ENCODE measurements at places on chromosomes 6 and 20.

GRCh38 chr20:53774461-53775203, 181.0 kb upstream of the ZNF217 start:
- DNase-seq = no peak

- DNase-seq = no peak
Observed at GRCh38 chr20:63663332-63664066, 5.4 kb downstream of the RTEL1 start.

- no peak for DNase-seq
Observed at GRCh38 chr6:26475823-26476729, 18.3 kb downstream of the BTN2A1 start.

DNA sequence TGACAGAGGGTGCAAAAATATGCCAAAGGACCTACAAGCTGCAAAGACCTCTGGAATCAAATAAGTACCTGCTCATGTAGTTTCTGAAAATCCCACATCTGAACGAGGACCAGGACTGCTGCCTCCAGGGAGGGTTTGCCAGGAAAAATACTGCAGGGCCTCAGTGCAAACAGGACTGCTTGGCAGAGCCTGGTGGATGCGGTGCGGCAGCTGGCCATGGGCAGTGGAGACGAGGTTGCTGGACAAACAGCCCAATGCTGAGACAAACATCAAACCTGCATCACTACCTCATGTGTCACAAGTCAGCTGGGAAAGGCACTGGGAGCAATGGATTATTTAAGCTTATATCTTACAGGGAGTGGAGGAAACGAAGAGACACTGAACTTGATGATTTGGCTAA, 238.8 kb downstream of the PAX1 start:
- no peak for DNase-seq

DNA sequence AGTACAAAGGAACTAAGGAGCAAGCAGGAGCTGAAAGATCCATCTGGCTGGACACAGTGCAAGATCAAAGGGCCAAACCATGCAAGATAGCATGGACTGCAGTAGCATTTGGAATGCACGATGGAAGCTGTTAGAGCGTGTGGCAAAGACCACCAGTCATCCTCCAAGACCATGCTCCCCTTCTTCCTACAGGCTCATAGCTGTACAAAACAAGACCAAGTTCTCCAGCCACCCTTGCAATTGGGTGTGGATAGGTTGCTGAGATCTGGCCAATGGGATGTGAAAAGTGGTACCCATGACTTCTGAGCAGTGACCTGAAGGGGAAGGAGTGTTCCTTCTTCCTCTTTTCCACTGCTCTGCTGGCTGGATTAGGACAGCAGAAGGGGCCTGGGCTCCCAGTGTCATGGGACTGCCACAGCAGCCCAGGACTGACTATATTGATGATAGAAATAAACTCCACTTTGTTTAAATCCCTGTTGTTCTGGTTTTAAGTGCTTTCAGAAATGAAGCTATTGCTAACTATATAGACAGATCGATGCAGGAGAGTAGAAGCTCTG, 64.9 kb downstream of the SLC22A23 start:
- no peak for DNase-seq

DNA sequence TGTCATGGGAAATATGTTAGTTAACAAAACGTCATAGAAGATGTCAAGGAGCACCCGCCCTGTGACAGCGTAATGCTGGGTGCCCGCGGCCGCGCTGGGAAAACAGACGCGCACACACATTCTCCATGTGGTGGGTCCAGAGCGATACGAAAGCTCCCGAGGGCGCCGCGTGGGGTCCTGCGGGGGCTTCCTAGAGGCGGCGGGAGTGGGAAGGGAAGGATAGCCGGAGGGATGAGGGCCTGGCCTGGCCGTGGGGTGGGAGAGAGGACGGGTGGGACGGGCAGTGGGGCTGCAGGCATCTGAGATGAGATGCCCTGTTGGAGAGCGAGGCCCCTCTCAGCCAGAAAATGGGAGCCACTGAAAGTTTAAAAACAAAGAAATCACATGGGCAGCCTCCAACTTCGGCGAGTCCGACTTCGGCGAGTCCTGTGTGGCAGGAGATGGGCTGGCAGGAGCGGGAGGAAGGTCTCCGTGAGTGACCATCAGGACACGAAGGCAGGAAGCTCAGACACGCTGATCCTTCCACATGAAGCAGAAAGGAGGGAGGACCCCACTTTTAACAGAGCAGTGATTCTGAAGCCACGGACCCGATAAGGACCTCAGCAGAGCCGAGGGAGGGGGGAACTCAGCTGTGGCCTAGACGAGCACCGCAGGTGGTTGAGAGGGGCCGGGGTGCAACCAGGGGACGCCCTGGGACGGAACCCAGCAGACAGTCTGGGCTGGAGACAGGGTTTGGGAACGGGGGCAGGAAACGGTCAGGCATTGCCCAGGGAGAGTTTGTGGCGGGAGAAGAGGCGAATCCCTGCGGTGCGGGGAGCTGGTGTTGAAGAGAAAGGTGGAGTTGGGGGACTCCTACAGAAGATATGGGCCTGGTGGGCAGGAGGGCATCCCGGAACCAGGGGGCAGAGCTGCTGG, 114.1 kb upstream of the FRMD1 start:
- no peak for DNase-seq

DNA sequence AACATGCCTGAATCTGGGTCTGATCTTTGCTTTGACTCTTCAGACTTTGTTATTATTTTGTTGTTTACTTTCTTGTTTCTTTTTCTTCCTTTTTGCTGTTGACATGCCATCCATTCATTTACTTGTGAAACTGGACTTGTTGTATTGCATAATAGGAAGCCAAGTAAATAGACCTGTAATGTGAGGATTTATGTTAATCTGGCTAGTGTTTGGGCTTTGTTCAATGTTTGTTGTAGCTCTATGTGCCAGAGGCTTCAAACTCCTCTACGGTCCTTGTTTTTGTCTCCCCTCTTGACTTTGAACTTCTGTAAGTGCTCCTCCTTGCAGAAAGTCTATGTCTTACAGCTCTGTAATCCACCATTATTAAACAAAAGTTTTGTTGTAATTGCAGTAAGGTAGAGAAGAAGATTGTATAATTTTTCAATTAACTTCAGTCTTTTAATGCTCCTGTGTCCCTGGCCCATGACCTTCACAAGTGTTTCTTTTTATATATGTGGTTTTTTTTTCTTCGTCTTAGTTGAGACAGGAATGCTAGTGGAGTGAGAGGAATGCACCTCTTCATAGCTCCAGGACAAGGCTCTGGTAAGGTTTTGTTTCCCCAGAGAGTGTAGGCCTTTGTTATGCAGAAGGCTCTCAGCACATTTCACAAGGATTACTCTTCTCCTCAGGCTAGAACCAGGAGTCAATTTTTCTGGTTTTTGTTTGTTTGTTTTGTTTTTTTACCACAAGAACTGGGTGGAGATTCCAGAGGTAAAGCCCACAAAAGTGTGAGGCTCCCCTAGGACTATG, 1061.8 kb upstream of the CITED2 start:
- DNase-seq = no peak

GRCh38 chr20:62336329-62336728, 30.8 kb downstream of the LAMA5 start:
- no peak for DNase-seq

All from Panc1 (cell line).